ENCODE measurements at places on chromosomes 5 and 9.

- DNase-seq: no peak
These were observed 104.5 kb downstream of the RGS3 start for GRCh38 chr9:113568081-113568435.

DNA sequence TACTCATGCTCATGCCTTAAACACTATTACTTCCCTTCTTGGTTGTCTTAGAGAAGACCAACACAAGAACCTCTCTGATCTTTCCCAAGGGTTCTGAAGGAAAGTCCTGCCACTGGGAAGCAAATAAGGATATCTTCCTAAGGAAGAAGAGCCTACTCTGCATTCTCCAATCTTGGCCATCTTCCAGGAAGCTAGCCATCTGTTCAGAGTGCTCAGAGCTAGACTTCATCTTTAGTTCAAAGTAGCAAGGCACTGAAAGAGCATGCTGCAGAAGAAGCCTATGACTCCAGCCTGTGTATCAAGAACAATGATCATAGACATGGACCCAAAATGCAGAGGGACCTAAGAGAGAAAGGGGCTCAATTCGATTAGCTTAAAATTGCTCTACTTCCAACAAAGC is 114.7 kb downstream of the KIAA0825 start:
- DNase-seq: no peak

DNA sequence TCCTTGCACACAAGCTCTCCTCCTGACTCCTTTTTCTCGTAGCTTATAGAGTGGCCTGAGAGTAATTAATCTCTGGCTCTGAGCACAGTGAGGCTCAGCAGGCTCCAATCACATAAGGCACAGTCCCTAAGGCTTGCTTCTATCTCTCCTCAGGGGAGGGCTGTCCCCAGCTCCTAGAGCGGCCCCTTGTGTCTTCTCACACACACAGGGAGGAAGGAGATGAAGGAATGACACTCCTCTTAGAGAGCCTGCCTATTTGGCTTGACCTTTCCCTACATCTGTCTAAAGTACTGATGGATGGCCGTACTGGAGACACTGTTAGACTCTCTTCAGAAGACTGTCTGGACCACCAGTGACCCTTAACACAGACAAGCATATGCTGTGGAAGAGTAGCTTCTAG is 12.9 kb downstream of the TAS2R1 start:
- DNase-seq: no peak

DNA sequence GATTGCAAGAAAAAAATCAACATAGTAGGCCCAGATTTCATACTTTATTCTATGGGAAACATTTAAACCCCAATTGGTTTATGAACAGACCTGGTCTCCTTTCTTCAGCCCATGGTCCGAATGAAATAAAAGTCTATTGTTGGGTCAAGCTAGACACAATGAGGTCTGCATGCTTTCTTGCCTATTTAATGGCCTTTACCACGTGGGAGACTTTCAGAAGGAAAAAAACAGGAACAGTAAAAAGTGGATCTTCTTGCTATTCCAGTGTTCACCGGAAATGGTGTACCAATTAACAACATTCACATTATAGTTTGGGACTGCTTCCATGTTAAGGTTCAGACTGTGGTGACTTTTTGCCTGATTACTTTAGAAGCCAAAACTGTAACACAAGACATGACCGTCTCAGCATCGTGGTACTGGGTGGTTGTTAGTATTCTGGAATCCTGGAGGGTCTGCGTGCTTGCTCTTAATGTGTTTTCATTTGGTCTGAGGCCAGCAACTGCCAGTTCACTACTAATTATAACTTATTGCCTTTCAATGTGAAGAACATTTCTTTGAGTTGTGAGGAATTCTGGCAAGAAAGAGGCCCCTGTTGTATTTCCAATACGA is 85.4 kb upstream of the PRRC1 start:
- DNase-seq: no peak

DNA sequence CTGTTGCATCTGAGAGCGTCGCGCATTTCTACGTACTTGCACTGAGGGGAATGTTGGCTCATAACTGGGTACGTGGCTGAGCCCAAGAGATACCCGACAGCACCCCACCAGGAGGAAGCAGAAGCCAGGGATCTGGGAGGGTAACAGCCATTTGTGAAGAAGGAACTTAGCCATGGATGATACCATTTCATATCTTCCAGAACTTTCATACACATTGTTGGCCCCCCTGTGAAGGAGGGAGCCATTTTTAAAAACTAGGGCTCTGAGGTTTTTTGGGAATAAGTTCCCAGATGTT is 101.4 kb upstream of the SLC44A1 start:
- DNase-seq: no peak

DNA sequence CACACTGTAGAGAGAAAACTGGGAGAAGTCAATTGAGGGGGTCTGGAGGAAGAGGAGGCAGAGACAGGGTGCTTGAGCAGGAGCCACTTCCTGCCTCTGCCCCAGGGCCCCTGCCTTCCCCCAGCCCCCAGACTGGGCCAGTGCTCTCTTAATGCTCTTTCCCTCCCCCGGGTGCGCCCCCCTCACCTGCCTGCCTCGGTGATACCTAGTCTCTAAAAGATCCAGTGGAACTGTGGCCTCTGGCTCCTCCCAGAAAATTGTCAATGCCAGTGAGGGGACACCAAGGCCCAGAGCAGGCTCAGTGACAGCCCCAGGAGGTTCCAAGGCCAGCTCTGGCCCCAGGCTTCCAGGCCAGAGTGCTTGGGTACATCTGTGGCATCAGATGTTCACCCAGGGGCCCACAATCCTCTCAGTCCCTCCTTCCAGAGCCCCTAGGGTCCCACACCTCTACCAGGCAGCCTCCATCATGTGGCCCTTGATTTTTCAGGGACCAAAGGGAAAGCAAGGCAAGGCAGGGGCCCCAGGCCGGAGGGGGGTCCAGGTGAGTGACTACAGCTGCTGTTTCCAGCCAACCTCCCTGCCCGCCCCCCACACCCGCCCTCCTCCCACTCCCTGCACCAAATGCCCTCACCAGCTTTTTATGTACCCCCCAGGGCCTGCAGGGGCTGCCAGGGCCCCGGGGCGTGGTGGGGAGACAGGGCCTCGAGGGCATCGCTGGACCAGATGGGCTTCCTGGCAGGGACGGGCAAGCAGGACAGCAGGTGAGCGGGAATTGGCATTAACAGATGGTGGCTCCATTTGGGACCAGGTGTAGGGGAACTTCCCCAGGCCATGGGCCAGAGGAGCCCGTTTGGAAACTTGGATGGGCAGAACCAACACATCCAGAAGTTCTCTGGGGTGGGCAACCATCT is 33.1 kb upstream of the ORM1 start:
- no peak for DNase-seq

GRCh38 chr5:135891268-135891667 is 4.4 kb downstream of the IL9 start:
- DNase-seq: no peak

GRCh38 chr5:3600106-3601060 is 4.8 kb downstream of the IRX1 start:
- DNase-seq: no peak

- DNase-seq: peak; percentile 65
These were observed 54.7 kb upstream of the SUSD3 start for GRCh38 chr9:93003552-93004407.

- no peak for DNase-seq
These were observed 38.1 kb downstream of the HMCN2 start for GRCh38 chr9:130303613-130304055.

DNA sequence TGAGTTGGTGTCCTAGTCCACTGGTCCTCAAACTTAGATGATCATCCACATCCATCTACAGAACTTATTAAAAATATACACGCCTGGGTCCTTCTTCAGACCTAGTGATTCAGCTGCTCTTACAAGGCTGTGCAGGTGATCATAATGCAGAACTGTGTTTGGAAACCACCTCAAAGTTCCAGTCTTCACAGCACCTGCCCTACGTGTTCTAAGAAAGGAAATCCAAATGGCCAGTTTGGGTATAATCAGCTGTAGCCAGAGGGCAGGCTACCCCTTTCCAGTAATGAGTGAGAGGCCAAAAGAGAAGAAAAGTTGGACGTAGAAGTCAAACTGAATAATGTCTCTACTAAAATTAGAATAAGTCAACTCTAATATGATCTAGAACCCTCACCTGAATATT is 15.4 kb downstream of the REEP5 start:
- no peak for DNase-seq

DNA sequence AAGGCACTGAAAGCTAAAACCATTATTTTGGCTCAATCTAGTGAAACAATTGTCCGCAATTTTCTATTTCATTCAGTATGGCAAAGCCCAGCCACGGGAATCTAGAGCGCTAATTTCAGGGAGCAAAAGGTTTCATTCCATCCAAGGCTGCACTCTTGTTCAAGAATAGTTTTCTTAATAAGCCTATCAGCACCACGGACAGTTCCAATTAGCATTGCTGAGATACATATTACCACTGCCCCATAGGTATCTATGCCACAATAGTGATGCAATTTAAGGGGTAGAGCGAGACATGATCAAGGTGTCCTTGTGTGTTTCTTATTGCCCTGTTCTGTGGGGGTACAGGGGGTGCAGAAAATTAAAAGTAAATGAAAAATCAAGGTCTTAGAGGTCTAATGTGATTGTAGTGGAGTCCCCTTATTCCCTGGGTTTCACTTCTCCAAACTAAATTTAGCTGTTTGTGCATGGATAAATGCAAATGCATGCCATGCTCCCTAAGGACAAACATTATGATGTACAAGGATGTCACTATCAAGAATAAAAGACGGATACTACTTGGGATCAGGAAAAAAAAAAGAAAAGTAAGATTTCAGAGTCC is 45.5 kb downstream of the SPOCK1 start:
- DNase-seq: no peak

DNA sequence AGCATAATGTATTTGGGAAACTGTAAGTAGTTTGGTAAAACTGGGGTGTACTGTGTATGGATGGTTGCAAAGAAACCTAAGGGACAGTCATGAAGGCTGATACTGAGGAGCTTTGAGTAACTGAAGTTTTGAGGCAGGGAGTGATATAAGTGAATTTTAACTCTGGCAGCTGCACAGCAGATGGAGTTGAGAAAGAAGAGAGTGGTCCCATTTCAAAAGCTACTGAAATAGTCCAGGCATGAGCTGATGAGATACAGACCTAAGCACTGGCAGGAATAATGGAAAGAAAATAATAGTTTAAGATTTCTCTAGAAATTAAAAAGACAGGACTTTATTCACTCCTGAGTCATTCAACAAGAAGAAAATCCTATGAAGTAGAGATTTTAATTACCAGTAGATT is 232.0 kb downstream of the CHSY3 start:
- no peak for DNase-seq

DNA sequence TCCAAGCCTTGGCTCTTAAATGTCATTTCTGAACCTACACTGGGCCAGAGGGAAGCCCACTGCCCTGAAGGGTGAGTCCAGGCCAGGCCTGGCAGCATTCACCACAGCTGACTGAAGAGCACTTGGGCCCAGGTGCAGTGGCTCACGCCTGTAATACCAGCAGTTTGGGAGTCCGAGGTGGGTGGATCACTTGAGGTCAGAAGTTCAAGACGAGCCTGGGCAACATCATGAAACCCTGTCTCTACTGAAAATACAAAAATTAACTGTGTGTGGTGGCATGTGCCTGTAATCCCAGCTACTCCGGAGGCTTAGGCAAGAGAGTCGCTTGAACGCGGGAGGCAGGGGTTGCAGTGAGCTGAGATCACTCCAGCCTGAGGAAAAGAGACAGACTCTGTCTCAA is 5.1 kb downstream of the CCIN start:
- no peak for DNase-seq

GRCh38 chr5:93572608-93573353 is 8.2 kb downstream of the NR2F1-AS1 start:
- no peak for DNase-seq

GRCh38 chr5:137129886-137130680 is 369.0 kb downstream of the SPOCK1 start:
- no peak for DNase-seq

GRCh38 chr5:67331296-67331925 is 134.8 kb upstream of the CD180 start:
- DNase-seq: no peak

DNA sequence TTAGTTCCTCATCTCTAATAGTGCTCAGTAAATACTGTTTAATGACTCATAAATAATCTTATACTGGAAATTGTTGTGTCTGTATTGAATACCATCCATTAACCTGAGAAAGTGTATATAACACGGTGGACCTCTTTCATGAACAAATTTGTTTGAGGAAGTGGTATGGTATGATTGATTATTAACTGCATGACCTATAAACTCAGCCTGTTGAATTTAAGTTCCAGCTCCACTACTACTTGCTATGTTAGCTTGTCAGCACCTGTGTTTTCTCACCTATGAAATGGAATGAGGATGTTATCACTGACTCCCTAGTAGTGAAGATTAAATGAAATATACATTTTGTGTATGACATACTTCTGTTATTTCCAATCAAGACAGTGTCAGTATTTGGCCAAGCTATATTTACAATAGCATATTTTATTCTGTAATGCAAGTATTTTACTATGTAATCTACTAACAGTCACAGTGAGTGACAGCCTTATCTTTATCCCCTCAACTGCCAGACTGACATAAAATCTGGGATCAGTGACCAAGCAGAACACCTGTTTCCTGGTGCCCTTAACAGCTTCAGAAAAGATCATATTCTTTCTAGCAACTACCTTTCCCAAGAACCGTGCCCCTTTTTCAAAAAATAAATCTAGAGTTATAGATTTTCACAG is 77.3 kb upstream of the ITGA1 start:
- no peak for DNase-seq

- no peak for DNase-seq
These were observed 173.3 kb downstream of the PSAT1 start for GRCh38 chr9:78470216-78470615.

GRCh38 chr5:10756549-10756948 is 4.5 kb downstream of the DAP start:
- DNase-seq: no peak

GRCh38 chr9:18185196-18185595 is 288.8 kb upstream of the ADAMTSL1 start:
- DNase-seq: no peak

DNA sequence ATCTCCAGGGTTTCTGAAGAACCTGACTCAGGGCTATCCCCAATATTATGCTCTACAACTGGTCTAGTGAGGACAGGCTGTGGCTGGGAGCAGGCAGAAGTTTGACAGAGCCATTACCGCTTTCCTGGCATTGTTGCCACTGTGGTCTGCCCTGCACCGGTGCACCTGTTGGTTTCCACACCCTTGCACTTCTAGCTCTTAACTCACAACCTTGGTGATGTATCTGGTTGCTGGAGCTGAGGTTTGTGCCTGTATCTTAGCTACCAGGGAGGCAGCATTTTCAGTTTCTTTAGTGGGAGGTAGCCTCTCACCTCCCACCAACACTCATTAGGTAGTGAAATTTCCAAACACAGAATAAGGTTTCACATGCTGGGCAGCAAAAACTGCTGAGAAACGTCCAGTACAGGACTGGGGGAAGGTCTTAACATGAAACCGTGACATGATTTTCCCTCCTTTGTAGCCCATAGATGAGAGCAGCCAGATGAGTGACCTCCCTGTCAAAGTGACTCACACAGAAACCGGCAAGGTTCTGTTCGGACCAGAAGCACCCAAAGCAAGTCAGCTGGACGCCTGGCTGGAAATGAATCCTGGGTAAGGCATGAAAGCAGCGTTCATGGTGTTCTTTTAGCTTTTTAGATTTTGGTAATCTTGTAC is 57.7 kb downstream of the SMARCA2 start:
- DNase-seq: no peak

Measured in CD4-positive, alpha-beta T cell treated with Interleukin-4 for 1 hour (primary cell).